ENCODE measurements at places on chromosomes 16 and 17.
A peak's percentile ranks its signal among the peaks of the same experiment; 100 is the strongest.

- DNase-seq, result no peak
These were observed 4.2 kb downstream of the ITGB3 start for GRCh38 chr17:47257651-47258339.

GRCh38 chr17:80095844-80096475 is 5.4 kb upstream of the GAA start:
- DNase-seq, result no peak

DNA sequence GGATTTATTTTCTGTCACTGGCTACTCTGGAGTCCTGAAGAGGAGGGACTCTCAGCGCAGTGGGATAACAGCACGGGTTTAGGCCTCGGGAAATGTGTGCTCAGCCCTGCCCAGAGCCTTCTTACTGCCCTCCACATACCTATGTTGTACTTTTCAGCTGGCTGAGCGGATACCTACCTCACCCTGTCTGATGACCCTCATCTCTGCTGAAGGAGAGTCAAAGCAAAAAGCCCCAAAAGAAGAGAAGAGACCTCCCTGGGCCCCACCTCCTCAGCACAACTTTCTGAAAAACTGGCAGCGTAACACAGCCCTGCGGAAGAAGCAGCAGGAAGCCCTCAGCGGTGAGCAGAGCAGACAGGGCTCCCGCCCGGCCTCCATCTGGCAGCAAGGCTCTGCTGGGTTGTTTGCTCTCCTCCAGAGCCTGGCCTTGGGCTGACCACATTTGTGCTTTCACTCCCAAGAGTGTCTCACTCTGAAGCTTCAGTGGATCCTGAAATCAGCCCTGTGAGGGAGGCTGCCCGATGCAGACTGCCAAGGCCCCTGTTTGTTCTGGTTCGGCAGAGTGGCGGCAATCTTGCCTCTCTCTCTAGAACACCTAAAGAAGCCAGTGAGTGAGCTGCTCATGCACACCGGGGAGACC is 10.3 kb downstream of the MYCBPAP start:
- DNase-seq, result no peak

GRCh38 chr17:29716566-29716965 is 93.9 kb upstream of the CORO6 start:
- DNase-seq, result no peak

GRCh38 chr17:48704361-48705248 is 17.7 kb downstream of the PRAC1 start:
- DNase-seq, result no peak

DNA sequence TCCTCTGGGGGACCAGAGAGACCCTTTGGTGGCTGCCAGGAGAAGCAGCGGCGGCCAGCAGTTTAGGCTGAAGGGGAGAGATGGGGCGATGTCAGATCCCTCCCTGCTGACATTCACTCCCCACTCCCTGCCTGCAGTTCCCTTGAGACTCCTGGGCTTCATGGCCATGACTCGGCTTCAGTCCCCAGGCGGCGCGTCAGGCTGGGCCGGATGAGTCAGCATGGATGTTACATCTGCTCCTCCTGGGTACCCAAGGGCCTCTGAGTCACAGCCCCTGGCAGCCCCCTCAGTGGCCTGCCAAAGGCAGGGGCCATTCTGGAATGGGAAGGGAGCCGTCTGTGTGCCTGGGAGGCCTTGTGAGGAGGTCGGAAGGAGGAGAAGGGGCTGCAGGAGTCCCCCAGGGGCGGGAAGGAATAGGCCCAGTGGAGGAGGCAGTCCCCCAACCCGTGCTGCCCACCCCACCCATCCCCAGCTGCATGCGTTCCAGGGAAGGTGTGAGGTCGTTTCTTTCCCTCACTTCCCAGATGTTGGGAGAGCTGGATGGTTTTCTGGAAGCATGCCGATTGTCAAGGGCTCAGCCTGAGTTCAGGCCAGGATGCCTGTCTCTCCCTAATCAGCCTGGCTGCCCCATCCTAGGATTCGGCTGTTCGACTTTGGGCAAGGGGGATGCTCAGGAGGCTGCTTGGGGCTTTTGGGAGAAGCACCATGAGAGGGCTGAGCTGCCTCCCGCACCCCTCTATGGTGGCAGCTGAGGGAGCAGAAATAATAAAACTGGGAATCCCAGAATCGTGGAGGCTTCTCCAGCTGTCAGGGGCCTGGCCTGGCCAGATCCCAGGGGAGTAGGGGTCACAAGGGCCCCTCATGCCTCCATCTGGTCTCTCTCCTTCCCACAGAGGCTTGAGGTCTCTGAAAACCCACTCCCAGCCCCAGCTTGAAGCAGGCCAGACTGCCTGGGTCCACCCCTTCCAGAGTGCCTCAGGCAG is 9.7 kb downstream of the RHBDL3 start:
- DNase-seq, result no peak

- DNase-seq, result no peak
These were observed 1.8 kb upstream of the CBX1 start for GRCh38 chr17:48102798-48103715.

- DNase-seq, result no peak
These were observed 5.8 kb downstream of the TMEM231 start for GRCh38 chr16:75550211-75550662.

GRCh38 chr16:89720813-89721545 is at the start of the genes VPS9D1 and ZNF276:
VPS9D1 (minus strand) TSS chr16:89720898; CDS start chr16:89720861, 37 bp downstream.
ZNF276 (plus strand) TSS chr16:89721537; CDS start chr16:89721641, 104 bp downstream.
- DNase-seq, result peak; percentile 74

DNA sequence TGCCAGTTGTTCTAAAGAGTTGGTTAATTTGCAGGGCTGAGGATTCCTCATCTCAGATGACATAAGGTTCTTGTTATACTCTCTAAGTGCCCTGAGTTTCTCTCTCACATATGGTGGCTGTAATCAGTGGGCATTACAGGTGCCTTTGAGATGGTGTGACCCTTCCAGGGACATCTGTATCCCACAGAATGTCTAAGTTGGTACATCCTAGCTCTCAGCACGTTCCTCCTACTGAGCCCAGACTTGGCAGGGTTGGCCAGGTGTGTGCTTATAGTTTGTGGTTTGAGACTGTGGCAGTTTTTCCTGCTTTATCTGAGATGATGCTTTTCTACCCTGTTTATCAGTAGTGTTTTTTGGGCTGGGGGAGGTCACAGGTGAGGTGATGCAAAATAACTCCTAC is 36.3 kb downstream of the SPECC1 start:
- DNase-seq, result no peak

- DNase-seq, result no peak
These were observed 19.4 kb upstream of the UBE2I start for GRCh38 chr16:1290063-1290501.
